ENCODE measurements at places on chromosomes 1 and 21. TPM values are rescaled to one million over a fixed set of nuclear protein-coding genes. Genes with fewer than 3 reads are reported as not detected.

Gene FALEC
- total RNA-seq: not detected

Gene MSH4
- not detected for total RNA-seq

Gene C8B
- total RNA-seq: not detected

Gene MPZ
- 0.53 TPM for total RNA-seq

Gene CD1B
- total RNA-seq: not detected

Measured in A549 treated with ZK216348 at 1 μM for 4 hours (cell line).